ENCODE measurements at places on chromosomes 12 and 14. TPM values are rescaled to one million over a fixed set of nuclear protein-coding genes. Genes with fewer than 3 reads are reported as not detected.

The SIRT4 gene
- 1.3 TPM for total RNA-seq

The FLVCR2 gene
- 25.6 TPM for total RNA-seq

The ACVRL1 gene
- 106 TPM for total RNA-seq

The SYNDIG1L gene
- total RNA-seq, result 0.32 TPM

The LRTM2 gene
- not detected for total RNA-seq

The TNS2 gene
- 121 TPM for total RNA-seq

The SYT1 gene
- total RNA-seq, result 0.72 TPM

The NELL2 gene
- total RNA-seq, result 1.1 TPM

The KERA gene
- not detected for total RNA-seq

The APOF gene
- not detected for total RNA-seq

GRCh38 chr14:41280745-41281144 is 325.9 kb upstream of the LRFN5 start:
- DNase-seq, result no peak

- DNase-seq, result no peak
Measured at GRCh38 chr14:89765346-89765745, 189.2 kb downstream of the EFCAB11 start.

GRCh38 chr12:130147875-130148596 is 14.2 kb upstream of the FZD10 start:
- DNase-seq, result no peak

- DNase-seq, result no peak
Measured at GRCh38 chr14:53881161-53881871, 75.3 kb downstream of the BMP4 start.

- DNase-seq, result no peak
Measured at GRCh38 chr12:26334621-26335124, 139.3 kb downstream of the SSPN start.

DNA sequence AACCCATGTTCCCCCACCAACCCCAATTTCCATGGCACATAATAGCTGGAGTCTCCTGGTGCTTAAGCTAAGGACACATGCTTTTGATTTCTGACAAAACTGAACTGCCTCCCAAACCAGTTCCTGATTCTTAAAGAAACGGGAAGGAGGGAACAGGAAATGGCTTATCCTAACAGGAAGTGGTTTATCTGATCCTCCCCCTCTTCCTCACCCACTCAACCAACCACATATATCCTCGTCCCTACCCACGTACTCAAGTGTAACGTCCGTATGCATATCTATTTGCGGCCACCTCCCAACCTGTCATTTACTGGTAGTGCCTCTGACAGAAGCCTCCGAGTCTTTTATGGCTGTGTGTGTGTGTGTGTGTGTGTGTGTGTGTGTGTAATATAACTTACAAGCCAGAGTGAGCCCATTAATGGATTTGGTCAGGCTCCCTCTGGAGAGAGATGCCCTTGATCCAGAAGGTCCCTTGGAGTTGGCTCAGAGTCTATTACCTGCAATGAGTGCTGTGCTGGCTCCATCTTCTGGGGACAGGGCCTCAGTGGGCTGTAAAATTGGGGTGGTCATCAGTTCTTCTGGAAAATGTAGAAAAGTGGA is 7.7 kb downstream of the DAZAP2 start:
- no peak for DNase-seq

DNA sequence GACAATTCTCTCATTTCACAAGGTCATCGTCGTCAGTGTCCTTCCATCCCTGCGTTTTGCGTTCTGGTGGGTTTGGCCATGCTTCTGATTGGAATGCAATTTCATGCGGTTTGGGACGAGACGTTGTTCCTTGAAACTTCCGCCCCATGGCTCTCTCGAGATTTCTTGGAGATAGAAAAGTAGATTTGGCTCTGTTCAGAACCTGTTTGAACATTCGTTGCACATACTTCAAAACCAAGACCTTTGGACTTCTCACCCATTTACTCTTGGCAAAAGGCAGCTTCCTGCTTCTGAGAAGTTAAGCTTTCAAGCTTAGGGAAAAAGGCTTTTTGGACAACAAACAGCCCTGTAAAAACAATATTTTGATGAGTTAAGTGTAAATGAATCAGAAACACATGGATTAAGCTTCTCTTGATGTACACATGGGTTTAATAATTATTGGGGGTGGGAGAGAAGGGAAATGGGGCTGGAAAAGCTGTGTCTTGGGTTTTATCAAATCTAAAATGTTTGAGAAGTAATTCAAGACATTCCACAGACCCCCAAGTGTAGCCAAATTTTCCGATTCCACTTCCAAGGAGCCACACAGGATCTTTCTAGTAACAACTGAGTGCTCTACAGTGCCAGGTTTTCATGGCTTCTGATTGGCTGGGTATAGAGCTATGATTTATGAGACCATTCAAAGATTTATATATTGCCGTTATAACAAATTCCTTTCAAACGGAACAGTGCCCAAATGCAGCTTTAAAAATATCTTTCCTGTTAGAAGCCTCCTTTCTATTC is 467.2 kb downstream of the MED13L start:
- DNase-seq, result no peak

- no peak for DNase-seq
Measured at GRCh38 chr12:103785243-103786031, 55.6 kb downstream of the NT5DC3 start.

GRCh38 chr12:111437816-111438454 is 32.2 kb downstream of the SH2B3 start:
- no peak for DNase-seq

GRCh38 chr12:103331643-103332042 is 164.1 kb downstream of the C12orf42 start:
- DNase-seq, result no peak

DNA sequence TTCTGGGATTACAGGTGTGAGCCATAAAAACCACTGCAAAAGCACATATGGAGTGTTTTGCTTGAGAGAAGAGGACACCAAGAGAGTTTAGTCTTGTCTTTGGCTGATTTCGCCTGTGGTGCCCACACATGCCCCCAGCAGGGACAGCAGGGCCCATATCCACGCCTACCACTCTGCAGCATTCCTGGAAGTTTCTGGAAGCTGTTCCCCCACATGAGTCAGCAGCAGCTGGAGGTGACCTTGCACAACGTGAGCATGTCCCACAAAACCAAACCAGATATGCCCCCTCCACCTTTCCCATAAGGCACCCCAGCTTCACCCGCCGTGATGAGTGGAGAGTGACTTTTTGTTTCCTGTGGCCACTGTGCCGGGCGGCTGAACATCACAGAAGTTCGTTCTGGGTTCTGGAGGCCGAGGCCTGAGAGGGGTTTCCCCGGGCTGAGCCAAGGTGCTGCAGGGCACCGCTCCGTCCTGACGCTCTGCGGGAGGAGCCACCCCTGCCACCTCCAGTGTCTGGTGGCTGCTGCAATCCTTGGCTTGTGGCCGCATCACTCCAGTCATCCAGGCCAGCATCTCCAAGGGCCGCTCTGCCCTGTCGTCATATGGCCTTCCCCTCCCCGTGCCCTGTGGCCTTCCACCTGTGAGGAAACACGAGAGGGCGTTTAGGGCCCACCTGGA is 4.7 kb downstream of the ASPG start:
- DNase-seq, result no peak

GRCh38 chr14:91732859-91733477 is 1.1 kb upstream of the CATSPERB start:
- no peak for DNase-seq

- DNase-seq, result no peak
Measured at GRCh38 chr14:106185837-106186233, 659.5 kb downstream of the TMEM121 start.

DNA sequence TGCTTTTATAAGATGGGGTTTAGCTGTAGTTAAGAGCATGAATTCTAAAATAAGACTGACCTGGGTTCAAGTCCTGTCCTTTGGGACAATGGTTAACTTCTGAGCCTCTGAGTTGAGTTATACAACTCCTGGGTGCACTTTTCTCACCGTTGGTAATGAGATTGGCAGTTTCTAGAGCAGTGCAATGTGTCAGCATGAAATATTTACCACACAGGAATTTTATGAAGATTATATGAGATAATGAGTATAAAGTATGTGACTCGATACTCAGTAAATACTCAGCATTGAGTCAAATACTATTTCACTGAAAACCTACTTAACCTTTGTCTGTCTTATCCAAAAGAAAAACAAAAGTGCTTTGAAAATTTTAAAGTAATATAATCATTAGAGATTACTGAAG is 214.2 kb downstream of the CPNE8 start:
- no peak for DNase-seq

GRCh38 chr12:1908758-1909157 is 9.7 kb downstream of the CACNA2D4 start:
- no peak for DNase-seq

- no peak for DNase-seq
Measured at GRCh38 chr12:64383675-64384074, 6.9 kb downstream of the C12orf56 start.

- DNase-seq, result no peak
Measured at GRCh38 chr12:111389635-111390034, 16.1 kb upstream of the SH2B3 start.

- DNase-seq, result no peak
Measured at GRCh38 chr12:61713121-61713520, 547.1 kb upstream of the USP15 start.

DNA sequence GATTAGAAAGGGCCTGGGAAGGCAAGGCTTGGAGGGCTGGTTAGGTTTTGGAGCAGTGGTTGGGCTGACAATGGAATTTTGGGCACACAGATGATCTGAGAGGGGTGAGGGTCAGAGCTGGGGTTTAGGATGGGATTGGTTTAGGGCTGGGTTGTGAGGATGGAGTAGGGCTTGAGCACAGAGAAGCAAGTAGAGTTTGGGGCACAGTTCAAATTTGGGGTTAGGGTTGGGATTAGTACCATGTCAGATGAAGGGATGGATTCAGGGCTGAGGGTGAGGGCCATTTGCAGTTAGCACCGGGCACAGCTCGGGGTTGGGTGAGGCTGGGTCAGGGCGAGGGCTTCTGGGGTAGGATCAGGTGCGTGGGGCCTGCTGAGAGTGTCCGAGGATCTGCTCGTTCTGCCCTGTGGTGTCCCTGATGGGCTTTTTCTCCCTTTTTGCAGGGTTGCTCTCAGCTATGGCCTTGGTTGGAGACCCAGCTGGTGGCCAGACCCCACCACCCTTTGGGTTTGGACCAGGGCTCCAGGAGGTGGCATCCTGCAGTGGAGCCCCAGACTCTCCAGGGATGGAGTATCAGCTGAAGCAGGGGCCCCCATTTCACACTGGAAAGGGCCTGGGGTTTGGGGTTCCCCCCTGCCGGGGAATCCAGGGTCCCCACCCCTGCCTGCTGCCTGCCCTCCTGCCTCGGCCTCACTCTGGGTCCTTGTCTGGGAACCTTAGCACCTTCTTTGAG is 45.6 kb downstream of the KRT80 start:
- DNase-seq, result no peak

GRCh38 chr12:119479121-119479561 is 114.4 kb upstream of the TMEM233 start:
- DNase-seq, result no peak

- DNase-seq, result no peak
Measured at GRCh38 chr12:45732250-45732649, 2.7 kb downstream of the ARID2 start.

DNA sequence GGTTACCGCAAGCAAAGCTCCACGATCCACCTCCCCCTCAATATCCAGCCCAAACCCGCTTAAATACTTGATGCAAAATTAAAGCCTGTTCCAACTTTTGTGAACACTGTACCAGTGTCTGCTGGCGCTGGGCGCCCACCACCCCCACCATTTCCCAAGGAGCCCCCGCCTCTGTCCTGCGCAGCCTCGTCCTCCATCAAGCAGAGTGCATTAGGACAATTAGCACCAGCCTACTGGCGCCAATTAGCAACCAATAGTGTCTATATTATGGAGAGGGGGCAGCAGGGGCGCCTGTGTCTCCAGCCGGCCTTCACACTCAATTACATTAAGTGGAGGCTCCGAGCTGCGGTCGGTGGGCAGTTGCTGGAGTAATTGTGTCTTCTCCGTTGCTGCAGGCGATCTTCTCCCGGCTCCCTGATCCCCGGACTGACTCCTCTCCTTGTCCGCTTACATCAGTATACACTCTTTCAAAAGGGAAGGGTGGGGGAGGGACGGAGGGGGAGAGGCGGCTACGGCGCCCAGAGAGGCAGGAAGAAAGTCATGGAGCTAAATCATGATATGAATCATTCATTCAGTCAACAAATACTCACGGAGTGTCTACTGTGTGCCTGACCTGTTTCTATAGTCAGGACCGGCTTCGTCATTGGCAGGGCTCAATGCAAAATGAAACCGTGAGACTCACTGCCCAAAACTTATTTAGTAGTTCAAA is 707.3 kb downstream of the MED13L start:
- DNase-seq, result no peak

- no peak for DNase-seq
Measured at GRCh38 chr14:38553586-38553985, 297.7 kb upstream of the CLEC14A start.

DNA sequence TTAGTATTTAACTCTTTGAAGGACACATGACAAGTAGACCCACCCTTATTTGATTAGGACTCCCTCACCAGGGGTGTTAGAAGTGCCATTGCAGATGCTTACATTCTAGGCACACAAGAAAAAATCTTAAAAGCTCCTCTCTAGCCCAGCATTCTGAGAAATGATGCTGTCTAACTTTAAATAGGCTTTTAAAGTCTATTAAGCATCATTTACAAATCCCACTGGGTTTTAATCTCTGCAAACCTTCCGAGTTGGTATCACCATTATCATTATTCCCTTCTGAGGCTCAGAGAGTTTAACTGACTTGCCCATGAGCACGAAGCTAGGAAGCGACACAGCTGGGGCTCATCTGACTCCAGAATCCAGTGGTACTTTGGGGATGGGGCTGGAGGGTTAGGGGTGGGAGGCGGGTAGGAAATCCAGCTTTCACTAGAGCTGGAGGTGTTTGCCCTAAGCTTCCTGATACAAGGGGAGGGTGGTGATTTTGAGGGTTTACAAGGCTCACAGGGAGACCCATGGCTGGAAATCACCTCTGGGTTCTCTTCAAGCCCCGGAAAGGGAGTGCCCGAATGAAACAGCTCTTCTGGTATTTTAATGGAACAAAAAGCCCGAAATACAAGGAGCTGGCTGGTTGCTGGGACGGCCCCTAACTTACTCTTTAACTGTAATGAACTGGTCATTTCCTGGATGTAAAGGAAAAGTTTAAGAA is 109.2 kb upstream of the FUT8 start:
- DNase-seq, result no peak

DNA sequence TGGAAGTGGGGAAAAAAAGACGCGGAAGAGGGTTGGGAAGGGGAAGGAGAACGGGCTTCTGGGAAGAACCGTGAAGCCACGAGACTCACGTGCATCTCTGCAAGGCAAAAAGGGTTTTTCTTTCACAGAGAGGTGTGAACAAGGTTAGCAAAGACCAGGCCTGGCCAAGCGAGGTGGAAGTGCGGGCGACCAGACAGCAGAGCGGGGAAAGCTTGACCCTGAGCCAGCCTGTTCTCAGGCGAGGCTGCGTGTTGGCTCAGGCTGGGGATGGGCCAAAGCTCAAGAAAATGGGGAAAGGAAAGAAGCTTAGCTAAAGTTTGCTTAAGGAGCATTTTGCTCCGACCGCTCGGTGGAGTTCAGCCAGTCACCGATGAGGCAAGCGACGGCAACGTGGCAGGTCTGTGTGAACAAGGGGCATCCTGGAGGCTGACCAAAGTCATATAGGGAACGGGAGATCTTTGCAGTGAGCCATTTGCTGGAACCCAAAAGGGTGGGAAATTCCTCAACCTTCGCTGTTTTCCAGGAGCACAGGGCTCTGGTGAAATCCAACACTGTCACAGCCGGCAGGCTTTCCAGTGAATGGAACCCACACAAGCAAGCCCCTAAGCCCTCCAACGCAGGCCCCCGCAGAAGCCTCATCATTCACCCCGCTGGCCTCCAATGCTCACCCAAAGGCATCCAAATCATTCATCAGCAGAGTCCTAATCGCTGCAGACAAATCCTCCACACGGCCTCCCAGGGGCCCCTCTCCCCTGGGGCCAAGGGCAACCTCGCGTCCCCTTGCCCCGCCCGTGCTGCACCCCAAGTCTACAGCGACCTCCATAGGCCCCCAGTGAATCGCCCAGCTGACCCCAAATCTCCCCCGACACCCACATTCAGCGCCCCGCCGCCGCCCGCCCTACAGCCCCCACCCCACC is 754 bp downstream of the ZNF605 start:
- DNase-seq, result no peak

Data from omental fat pad (tissue), 4 donors.